ENCODE measurements at places on chromosomes 1 and 21. TPM values are rescaled to one million over a fixed set of nuclear protein-coding genes. Genes with fewer than 3 reads are reported as not detected.

The ESRRG gene
- total RNA-seq, result 5.6 TPM

The MFAP2 gene
- 40.2 TPM for total RNA-seq

The CD1C gene
- total RNA-seq, result 2.1 TPM

The ENAH gene
- total RNA-seq, result 48.2 TPM

The AMPD1 gene
- total RNA-seq, result not detected

The CLIC6 gene
- total RNA-seq, result 34.1 TPM

The B3GALT5 gene
- total RNA-seq, result 2.9 TPM

The NBPF6 gene
- total RNA-seq, result 0.59 TPM

DNA sequence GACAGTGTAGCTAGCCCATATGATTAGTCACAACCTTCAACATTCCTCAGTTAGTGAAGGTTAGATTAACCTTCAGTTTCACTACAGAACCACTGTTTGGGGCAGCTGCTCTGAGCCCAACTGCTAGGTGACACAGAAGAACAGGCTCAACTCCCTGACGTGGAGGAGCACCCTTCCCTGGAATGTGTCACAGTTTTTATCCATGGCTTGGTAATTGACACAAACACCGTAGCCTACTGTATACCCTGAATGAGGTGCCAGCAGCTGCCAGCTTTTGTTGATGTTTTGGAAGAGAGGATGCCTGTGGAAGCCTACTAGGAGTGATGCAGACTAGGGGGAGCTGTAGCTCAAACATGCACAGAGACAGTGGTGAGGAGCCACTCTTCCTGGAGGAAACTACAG lies 56.6 kb upstream of the CR2 start:
- H3K27ac ChIP-seq, result no peak overlapping the region
- DNase-seq, result no peak
- no peaks in the 10 kb centered on the region for H3K27me3 ChIP-seq
- H3K36me3 ChIP-seq, result no peaks in the 10 kb centered on the region
- no peak overlapping the region for H3K4me3 ChIP-seq
- no peaks in the 10 kb centered on the region for H3K4me1 ChIP-seq

DNA sequence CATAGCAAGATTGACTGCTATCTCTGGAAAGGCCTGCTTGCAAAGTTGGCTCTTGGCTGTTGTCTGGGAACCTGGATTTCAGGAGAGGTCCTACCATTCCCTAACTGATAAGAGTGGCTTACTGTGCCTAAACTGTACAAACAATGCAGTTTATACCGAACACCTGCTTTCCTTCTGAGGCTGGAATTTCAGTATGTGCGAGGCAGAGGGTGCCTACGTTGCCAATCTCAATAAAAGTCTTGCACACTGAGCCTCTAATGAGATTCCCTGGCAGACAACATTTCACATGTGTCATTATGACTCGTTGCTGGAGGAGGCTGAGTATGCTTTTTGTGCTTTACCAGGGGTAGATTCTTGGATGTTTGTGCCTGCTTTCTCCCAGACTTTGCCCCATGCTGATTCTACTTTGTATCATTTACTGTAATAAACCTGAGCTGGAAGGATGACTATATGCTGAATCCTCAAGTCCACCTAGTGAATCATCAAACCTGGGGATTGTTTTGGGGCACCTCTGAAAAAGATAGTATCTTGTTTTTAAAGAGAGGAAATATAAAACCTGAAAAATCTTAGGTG lies 58.9 kb upstream of the GNG4 start:
- no peak for DNase-seq
- H3K27ac ChIP-seq, result no peak overlapping the region
- no peaks in the 10 kb centered on the region for H3K4me1 ChIP-seq
- H3K4me3 ChIP-seq, result no peak overlapping the region
- no peaks in the 10 kb centered on the region for H3K27me3 ChIP-seq
- no peaks in the 10 kb centered on the region for H3K36me3 ChIP-seq

GRCh38 chr1:71641903-71642302 lies 561.1 kb upstream of the ZRANB2 start:
- no peak overlapping the region for H3K4me3 ChIP-seq
- DNase-seq, result no peak
- H3K27me3 ChIP-seq, result no peaks in the 10 kb centered on the region
- no peak overlapping the region for H3K27ac ChIP-seq
- no peaks in the 10 kb centered on the region for H3K36me3 ChIP-seq
- H3K4me1 ChIP-seq, result no peaks in the 10 kb centered on the region

DNA sequence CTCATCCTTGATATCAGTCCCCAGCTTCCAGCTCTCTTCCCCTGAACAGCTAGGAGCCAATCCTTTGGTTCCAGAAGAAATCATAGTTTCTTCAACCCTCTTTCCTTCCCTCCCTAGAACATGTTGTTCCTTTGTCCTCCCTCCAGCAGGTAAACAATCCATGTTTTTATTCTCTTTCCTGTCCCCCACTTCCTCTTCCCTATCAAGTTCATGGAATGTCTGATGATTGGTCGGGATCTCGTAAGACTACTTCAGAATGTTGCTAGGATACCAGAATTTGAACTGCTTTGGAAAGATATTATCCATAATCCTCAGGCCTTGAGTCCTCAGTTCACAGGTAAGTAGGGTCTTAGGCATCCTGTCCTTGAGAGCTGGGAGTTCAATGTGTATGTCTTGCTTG lies 23.1 kb upstream of the SLC27A3 start:
- H3K4me1 ChIP-seq, result no peaks in the 10 kb centered on the region
- no peak overlapping the region for H3K4me3 ChIP-seq
- DNase-seq, result no peak
- H3K27me3 ChIP-seq, result no peaks in the 10 kb centered on the region
- H3K27ac ChIP-seq, result peak overlapping the region; percentile 82

GRCh38 chr1:209880031-209880430 lies 52.3 kb downstream of the UTP25 start:
- no peak for DNase-seq
- H3K27me3 ChIP-seq, result peaks cover 15% of the 10 kb centered on the region
- H3K4me3 ChIP-seq, result no peak overlapping the region
- no peak overlapping the region for H3K27ac ChIP-seq
- no peaks in the 10 kb centered on the region for H3K36me3 ChIP-seq

GRCh38 chr1:62937634-62938296 lies 153.8 kb downstream of the ATG4C start:
- no peak overlapping the region for H3K4me3 ChIP-seq
- H3K27ac ChIP-seq, result no peak overlapping the region
- no peak for DNase-seq
- H3K4me1 ChIP-seq, result no peaks in the 10 kb centered on the region
- H3K27me3 ChIP-seq, result no peaks in the 10 kb centered on the region

- peaks cover 37% of the 10 kb centered on the region for H3K4me1 ChIP-seq
- no peaks in the 10 kb centered on the region for H3K27me3 ChIP-seq
- DNase-seq, result no peak
- H3K4me3 ChIP-seq, result no peak overlapping the region
- peak overlapping the region; percentile 76 for H3K27ac ChIP-seq
- no peaks in the 10 kb centered on the region for H3K36me3 ChIP-seq
Observed at GRCh38 chr1:56548571-56548970, 30.8 kb downstream of the PLPP3 start.

- H3K27ac ChIP-seq, result peak overlapping the region; percentile 81
- no peaks in the 10 kb centered on the region for H3K27me3 ChIP-seq
- peaks cover 3% of the 10 kb centered on the region for H3K4me1 ChIP-seq
- no peaks in the 10 kb centered on the region for H3K36me3 ChIP-seq
- DNase-seq, result no peak
Observed at GRCh38 chr1:6923416-6923815, 138.2 kb downstream of the CAMTA1 start.

DNA sequence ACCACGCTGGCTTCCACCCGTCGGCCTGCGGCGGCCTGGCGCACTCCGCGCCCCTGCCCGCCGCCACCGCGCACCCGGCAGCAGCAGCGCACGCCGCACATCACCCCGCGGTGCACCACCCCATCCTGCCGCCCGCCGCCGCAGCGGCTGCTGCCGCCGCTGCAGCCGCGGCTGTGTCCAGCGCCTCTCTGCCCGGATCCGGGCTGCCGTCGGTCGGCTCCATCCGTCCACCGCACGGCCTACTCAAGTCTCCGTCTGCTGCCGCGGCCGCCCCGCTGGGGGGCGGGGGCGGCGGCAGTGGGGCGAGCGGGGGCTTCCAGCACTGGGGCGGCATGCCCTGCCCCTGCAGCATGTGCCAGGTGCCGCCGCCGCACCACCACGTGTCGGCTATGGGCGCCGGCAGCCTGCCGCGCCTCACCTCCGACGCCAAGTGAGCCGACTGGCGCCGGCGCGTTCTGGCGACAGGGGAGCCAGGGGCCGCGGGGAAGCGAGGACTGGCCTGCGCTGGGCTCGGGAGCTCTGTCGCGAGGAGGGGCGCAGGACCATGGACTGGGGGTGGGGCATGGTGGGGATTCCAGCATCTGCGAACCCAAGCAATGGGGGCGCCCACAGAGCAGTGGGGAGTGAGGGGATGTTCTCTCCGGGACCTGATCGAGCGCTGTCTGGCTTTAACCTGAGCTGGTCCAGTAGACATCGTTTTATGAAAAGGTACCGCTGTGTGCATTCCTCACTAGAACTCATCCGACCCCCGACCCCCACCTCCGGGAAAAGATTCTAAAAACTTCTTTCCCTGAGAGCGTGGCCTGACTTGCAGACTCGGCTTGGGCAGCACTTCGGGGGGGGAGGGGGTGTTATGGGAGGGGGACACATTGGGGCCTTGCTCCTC lies 1.9 kb downstream of the OLIG2 start:
- peak overlapping the region; percentile 25 for H3K4me3 ChIP-seq
- peaks cover 6% of the 10 kb centered on the region for H3K27me3 ChIP-seq
- H3K4me1 ChIP-seq, result peaks cover 5% of the 10 kb centered on the region
- no peaks in the 10 kb centered on the region for H3K36me3 ChIP-seq
- no peak overlapping the region for H3K27ac ChIP-seq
- no peak for DNase-seq

DNA sequence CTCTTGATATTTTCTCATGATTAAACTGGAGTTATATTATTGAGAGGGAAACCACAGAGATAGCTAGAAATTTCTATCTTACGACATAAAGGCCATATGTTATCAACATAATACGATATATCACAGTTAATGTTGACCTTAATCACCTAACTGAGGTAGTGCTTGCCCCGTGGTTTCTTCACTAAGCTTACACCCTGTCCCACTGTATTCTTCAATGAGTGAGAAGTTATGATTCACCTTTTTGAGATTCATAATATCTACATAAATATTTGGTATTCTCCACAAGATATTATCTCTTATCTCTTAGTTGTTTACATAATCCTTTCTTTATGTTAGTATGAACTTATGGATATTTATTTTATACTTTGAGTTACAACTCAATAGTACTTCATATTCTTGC lies 1714.1 kb downstream of the BRINP3 start:
- H3K4me3 ChIP-seq, result no peak overlapping the region
- no peak for DNase-seq

Measured in breast epithelium (tissue), 4 donors.